Natural killer cell treated with Interleukin-12 subunit alpha and Interleukin-12 subunit beta and Interleukin-15 and Interleukin-18, amount 100 ng/mL, for 72 hours (primary cell): ENCODE measurements at places on chromosomes 12 and 14. TPM values are rescaled to one million over a fixed set of nuclear protein-coding genes. Genes with fewer than 3 reads are reported as not detected.

GRCh38 chr12:130537051-130537450 lies 179.0 kb downstream of the RIMBP2 start:
- no peak for DNase-seq
- H3K27me3 ChIP-seq = no peaks in the 10 kb centered on the region
- no peaks in the 10 kb centered on the region for H3K36me3 ChIP-seq
- no peaks in the 10 kb centered on the region for H3K4me1 ChIP-seq
- no peak overlapping the region for H3K4me3 ChIP-seq
- no peak overlapping the region for H3K27ac ChIP-seq

RPL10L gene
- not detected for total RNA-seq

RERG gene
- not detected for total RNA-seq

EXOC3L4 gene
- not detected for total RNA-seq

- peak overlapping the region; percentile 96 for H3K27ac ChIP-seq
- no peak for DNase-seq
- peaks cover 8% of the 10 kb centered on the region for H3K27me3 ChIP-seq
- peaks cover 56% of the 10 kb centered on the region for H3K4me1 ChIP-seq
- peaks cover 17% of the 10 kb centered on the region for H3K36me3 ChIP-seq
Observed at GRCh38 chr12:11978726-11979384, 91.9 kb upstream of the BCL2L14 start.

PPP1R36 gene
- not detected for total RNA-seq

LMO3 gene
- not detected for total RNA-seq

TMEM19 gene
- total RNA-seq = 13.4 TPM

DNA sequence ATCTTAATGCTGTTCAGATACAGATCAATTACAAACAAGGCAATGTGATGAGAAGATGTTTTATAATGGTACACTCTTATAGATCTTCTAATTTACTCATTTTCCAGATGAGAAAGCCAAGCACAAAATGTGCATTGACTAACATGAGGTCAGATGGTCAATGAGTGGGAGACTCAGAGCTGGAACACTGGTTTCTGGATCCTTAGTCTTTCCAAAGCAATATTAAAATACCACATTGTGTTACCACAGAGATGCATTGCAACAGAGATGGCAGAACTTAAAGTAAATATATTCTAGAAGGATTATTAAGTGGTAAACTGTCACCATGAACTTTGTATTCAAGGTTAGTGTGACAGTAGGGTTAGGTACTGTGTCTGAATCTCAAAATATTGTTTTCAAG lies 113.6 kb downstream of the SLC15A5 start:
- no peak for DNase-seq
- no peak overlapping the region for H3K27ac ChIP-seq
- no peaks in the 10 kb centered on the region for H3K36me3 ChIP-seq
- H3K27me3 ChIP-seq = no peaks in the 10 kb centered on the region
- no peaks in the 10 kb centered on the region for H3K4me1 ChIP-seq
- no peak overlapping the region for H3K4me3 ChIP-seq

GRCh38 chr12:12126551-12126950 lies 55.8 kb downstream of the BCL2L14 start:
- no peak for DNase-seq
- H3K4me1 ChIP-seq = no peaks in the 10 kb centered on the region
- H3K27me3 ChIP-seq = peaks cover 27% of the 10 kb centered on the region
- H3K27ac ChIP-seq = no peak overlapping the region

CFAP54 gene
- 0.14 TPM for total RNA-seq

DNA sequence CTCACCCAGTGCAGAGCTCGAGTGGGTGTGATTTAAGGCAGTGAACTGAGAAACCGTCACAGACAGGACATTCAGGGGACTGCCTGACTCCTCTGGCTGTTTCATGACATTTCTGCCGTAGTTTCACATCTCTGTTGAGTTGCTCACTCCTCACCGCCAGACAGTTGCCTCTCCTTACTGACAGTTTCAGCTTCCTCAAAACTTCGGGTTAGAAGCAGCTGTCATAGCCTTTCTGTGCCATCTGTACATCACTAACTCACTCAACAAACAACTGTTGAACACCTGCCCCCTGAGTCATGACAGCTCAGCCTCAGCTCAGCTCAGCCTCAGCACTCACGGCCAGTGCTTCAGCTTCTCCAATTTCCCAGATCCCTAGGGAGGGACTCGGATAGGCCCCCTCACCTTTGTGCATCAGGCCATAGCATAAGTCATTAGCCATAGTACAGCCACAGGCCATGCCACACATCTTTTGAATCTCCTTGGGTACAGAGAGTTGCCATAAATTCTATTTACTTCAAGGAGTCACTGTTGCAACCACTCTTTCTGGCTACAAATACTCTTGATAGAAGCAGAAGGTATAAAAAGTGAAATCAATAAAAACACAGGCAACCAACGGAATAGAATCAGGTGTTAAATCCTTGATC lies 6.2 kb upstream of the SLC15A4 start:
- peak overlapping the region; percentile 72 for H3K27ac ChIP-seq
- peaks cover 29% of the 10 kb centered on the region for H3K4me1 ChIP-seq
- H3K27me3 ChIP-seq = no peaks in the 10 kb centered on the region
- H3K4me3 ChIP-seq = peak overlapping the region; percentile 67
- H3K36me3 ChIP-seq = no peaks in the 10 kb centered on the region

- H3K27ac ChIP-seq = no peak overlapping the region
- DNase-seq = no peak
- H3K4me1 ChIP-seq = no peaks in the 10 kb centered on the region
- peaks cover 1% of the 10 kb centered on the region for H3K27me3 ChIP-seq
- H3K36me3 ChIP-seq = no peaks in the 10 kb centered on the region
- H3K4me3 ChIP-seq = no peak overlapping the region
Observed at GRCh38 chr12:19003141-19003540, 126.4 kb upstream of the PLEKHA5 start.

DNA sequence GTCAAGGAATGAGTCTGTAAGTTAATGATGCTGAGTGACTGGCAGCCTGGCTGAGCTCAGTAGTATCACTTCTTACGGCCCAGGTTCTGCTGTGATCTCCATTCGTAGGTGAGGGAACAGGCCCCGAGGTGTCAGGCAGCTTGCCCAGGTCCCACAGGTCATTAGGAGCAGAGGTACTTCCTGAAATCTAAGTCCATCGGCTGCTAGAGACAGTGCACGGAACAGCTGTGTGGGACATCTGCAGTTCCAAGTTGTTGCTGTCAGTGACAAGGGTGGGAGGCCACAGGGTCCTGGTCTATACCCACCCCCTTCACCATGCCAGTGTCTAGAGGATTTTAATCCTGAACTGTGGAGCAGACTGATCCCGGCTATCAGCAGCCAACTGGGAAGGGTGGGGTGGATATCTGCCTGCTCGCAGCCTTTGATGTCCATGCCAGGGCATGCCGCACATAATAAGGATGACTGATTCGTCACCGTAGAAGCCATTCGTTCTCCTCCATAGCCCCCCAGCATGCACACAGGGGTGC lies 82.3 kb upstream of the RIN3 start:
- no peak for DNase-seq

DNA sequence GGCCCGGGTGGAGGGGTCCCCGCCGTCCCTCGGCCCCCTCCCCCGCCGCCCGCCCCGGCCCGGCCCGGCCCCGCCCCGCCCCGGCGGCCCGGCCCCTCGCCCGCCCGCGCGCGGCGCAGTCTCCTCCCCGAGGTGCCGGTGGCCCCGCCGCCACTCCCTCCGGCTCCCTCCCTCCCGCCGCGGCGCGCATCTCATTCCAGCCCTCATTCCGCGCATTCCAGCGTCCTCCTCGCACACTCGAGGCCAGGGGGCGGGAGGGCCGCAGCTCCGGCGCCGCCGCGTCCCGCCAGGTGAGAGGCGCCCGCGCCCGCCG lies at the start of gene TEAD4:
TEAD4 (plus strand) TSS at position 206 of the 313 bp plus-strand sequence.
- peak within 1 kb of the TSS; percentile 72 for H3K4me3 ChIP-seq
- H3K36me3 ChIP-seq = no peaks in the 10 kb centered on the region
- H3K27me3 ChIP-seq = peaks cover 56% of the 10 kb centered on the region
- no peak within 1 kb of the TSS for H3K27ac ChIP-seq
- DNase-seq = no peak
- peaks cover 12% of the 10 kb centered on the region for H3K4me1 ChIP-seq
